ENCODE measurements at places on chromosomes 4 and X.

- DNase-seq, result peak; percentile 13
Observed at GRCh38 chr4:25313201-25313895, 774 bp downstream of the ZCCHC4 start.

- DNase-seq, result no peak
Observed at GRCh38 chr4:128512161-128512560, 224.5 kb upstream of the PGRMC2 start.

DNA sequence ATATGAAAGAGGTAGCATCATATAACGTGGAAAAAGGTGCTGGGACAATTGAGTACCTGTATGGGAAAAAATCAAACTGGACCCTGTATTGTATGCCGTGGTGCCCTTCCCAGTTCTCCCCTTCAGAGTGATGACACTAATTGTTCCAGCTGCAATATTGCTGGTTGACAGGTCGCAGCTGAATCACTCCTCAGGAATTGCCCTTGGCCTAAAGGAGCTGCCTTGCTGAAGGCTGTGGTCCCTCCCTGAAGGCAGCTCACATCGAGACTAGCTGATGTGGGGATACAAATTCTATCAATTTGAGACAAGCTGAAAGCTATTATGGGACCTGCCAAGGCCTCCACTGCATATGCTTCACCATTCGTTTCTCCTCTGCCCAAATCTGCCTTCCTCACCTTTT lies 39.3 kb upstream of the CXCL8 start:
- no peak for DNase-seq

DNA sequence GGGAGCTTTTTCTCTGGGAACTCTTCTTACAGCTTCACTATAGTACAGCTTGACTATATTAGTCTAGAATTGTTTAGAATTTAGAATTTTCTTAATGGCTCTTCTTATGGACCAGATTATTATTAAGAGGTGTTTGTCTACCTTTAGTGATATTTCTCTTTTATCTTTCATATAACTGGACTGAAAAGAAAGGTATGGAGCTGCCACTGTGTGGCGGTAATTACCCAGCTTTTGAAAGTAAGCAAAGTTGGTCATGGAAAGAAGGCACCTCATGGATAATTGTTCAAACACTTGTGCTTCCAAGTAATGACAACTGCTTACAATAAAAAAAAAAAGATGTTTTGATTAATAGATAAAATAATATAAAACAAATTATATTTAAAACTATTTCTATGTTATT lies 1112.5 kb downstream of the TECRL start:
- no peak for DNase-seq

GRCh38 chr4:90950385-90950841 lies 823.2 kb downstream of the CCSER1 start:
- DNase-seq, result no peak

DNA sequence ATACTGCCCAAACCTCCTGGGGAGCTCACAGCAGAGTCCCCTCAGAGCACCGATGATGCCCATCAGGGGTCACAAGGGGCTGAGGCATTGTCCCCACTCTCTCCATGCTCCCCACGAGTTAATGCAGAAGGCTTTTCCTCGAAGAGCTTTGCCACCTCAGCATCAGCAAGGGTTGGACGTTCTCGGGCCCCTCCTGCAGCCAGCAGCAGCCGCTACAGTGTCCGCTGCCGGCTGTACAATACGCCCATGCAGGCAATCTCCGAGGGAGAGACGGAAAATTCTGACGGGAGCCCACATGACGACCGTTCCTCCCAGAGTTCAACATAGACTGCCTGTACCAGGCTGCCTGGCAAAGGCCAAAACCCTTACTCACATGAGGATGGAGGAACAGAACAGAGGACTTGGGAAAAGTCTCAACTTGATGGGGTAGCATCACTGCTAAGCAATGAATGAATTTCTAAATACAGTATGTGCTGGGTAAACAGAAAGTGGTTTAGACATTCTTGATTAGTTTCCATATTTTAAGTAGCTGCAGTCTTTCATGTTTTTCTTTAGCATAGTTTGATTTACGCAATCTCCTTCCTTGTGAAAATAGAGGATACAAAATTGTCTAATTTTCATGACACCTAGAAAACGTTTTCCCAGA lies 5.0 kb upstream of the SCML1 start:
- no peak for DNase-seq

DNA sequence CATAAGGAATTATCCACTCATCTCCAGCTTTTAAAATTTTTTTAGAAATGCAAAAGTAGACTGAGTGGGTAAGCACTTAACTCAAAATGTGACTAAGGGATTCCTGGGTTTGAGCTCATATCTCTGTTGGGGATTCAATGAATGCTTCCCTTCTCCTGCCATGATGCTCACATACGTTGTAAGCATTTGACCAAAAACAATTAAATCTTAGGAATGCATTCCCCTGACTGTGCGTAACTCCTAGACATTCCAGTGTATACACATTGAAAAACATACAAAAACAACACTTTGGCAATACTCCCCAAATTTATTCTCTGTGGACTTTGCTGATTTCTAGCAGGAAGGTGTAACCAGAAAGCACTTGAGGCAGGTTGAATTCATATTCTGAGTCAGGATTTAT lies 29.8 kb downstream of the SPANXA2 start:
- DNase-seq, result no peak

DNA sequence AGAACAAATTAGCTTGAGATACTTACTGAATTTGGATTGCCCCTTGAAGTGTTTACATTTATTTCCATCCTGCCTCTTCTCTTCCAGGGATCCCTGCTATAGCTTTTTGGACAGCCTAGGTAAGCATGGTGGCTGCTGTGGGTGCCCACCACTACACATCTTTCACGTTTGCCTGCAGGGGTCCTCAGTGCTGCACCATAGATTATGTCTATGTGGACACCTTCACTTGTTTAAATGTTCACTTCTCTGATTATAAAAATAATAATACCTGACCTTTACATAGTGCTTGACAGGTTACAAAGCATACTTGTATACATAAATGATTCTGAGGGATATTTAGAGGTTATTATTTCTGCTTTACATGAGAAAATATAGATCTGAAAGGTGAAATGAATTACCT lies 67.9 kb upstream of the SLC4A4 start:
- peak; percentile 39 for DNase-seq

- no peak for DNase-seq
Observed at GRCh38 chr4:180219080-180219479, 2024.1 kb upstream of the TENM3 start.
